ENCODE measurements at places on chromosomes 1 and 21.

DNA sequence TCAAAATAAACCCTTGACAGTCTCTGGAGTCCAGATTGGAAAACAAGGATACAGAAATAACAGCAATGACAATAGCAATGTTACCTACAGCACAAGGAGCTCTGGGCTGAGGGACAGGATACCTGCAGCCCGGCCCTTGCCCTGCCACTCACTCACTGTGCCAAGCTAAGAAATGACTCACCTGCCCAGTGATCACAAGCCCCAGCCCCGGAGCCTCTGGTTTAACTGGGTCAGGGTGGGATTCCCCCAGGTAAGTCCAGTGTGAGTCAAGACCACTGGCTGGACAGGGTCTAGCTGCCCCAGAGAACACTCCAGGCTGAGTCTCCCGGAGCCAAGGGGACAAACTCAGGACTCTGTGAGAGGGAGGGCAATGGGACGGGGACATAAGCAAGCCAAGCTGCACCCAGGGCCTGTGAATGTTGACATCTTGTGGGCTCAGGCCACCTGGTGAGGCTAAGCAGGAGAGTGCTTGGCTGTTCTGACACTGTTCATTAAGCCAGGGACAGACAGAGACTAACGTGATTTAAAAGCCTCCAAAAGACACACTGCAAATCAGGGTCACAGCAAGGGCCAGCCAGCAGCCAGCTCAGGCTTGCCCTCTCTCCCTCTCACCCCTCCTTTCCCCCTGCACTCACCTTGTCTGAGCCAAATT, 64.1 kb downstream of the MIS18A start:
- DNase-seq, result no peak

DNA sequence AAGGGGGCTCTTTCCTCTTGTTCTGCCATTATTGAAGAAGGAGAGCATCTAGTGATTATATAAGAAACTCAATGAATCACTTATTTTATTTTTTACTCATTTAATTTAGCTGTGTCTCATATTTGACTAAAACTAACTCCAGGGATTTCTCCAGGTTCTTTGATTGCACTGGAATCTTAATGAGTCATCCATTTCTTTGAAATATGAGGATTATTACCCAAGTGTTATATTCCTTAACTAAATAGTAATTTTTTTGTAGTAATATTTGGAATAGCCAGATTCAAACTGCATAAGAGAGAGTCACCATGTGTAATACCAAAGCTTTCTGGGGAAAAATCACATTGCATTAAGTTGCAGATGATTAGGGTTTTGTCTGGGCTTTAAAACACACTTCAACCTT, 59.5 kb downstream of the NTMT2 start:
- DNase-seq, result no peak

DNA sequence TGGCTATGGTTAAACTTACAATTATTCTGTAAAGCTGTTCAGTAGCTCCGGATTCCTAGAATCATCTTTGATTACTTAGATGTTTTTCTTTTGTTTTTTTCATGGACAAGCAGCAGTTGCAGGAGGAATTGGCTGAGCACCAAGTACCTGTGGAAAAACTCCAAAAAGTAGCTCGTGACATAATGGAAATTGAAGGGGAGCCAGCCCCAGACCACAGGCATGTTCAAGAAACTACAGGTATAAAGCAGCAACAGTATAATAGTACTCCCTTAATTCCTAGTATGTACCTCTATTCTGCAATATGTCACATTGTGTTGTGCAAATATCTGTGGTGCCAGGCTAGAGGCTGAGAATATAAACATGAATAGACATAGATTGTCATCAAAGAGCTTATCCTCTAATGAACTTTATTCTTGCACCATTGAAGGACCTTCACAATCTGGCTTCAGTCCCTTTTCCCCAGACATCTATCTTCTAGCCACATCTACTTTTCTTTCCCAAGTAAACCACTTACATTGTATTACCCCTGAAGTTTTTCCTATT, 132.3 kb upstream of the BMP8A start:
- DNase-seq, result no peak

DNA sequence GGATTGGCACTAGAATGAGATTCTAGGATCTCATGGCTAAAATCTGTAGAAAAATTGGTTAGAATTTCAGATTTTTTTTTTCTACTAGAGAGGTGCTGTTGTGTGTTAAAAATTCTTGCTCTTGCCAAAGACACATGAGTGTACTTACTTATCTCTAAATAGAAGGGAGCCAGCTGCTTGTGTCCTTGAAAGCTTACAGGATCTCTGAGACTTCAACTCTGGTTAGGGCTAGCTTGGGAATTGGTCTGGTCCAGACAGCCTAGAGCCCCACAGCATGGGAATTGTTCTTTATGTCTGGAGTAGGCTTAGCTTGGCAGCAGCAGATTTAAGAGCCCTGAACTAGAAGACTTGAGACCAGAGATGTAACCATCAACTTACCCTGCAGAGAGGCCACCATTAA, 37.3 kb downstream of the MACO1 start:
- DNase-seq, result no peak

GRCh38 chr21:42289926-42290325, 25.3 kb downstream of the TFF3 start:
- DNase-seq, result no peak

DNA sequence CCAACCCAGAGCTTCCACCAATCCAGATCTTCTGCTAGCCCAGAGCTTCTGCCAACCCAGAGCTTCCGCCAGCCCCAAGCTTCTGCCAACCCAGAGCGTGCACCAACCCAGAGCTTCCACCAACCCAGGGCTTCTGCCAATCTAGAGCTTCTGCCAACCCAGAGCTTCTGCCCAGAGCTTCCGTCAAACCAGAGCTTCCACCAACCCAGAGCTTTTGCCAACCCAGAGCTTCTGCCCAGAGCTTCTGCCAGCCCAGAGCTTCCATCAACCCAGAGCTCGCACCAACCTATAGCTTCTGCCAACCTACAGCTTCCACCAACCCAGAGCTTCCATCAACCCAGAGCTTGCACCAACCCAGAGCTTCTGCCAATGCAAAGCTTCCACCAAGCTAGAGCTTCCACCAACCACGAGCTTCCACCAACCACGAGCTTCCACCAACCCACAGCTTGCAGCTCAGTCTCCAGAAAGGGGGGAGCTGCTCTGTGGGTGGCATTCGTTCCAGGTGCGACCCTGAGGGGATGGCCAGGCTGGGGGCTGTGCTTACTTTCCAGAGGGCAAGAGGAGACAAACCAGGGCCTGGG, 23.8 kb downstream of the CRYAA start:
- no peak for DNase-seq

GRCh38 chr21:46017148-46017547, 35.6 kb downstream of the COL6A1 start:
- DNase-seq, result no peak

DNA sequence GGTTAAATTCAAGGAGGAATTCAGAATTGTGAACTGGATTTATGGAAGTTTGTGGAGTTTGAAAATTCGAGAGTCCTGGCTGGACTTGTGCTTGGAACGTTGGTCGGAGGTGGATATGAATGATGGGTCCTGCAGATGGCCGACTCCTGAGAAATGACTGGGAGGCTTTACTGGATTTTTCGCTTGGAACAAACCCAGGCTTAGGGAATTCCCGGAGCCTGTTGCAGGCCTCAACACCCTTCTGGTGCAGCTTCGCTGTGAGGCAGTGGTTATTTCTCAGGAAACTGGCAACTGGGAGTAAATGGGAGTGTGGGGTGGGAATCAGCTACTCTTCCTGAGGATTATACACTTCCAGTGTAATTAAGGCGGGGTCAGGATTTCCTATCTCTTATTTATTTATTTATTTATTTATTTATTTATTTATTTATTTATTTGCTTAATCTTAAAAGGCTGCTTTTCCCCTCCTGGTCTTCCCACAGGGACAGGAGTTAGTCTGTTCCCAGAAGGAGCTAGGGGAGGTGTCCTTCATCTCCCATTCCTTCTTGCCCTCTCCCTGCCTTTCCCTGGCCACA, 21.1 kb downstream of the MAPKAPK2 start:
- no peak for DNase-seq

DNA sequence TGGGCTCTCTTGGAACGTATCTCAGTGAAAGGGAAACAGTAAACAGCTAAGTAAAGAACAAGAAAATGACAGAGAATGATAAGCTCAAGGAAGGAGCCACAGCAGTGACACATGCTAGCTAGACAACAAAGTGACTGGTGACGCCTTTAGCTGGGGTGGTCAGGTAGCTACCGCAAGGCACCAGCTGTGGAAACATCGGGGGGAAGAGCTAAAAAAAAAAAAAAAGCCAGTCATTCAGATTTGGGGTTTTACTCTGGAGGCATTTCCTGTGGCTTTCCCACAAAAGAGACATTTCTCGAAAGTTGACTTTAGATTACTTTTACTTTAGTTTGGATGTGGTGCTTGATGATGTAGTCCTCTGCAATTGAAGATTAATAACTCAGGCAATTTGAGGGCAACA, 2.1 kb downstream of the FHAD1 start:
- no peak for DNase-seq

DNA sequence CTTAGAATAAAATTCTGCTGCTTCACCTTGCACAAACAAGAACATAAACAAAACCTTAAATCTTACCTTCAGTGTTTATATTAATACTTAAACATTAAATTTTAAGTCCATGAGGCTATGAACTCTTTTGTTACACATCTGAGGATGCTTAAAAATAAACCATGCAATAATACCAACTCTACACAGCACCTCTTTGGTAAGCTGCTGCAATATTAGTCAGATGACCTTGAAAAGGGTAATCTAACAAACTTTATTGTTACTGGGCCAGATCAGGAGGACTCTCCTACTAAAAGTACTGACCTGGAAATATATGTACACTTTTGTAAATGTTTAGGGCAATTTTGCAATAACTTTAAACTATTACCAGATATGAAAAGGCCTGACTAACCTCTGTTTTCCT, 763 bp downstream of the SIKE1 start:
- no peak for DNase-seq

DNA sequence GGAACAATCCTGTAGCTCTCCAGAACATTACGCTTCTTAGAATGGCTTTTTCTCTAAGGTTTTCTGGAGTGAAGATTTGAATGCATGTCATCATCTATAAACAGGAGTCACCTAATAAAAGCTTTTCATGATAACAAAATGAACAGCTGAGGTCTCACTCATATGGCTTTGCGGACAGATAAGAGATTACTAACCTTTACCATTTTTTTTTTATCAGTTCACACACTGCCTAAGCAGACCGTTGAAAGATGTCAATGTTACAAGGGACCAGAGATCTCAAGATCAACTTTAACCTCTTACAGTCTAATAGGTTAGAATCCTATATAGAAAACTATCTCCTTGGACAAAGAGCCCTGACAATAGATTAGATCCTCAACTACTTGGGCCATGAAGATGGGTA, 41.4 kb downstream of the SCMH1 start:
- no peak for DNase-seq

DNA sequence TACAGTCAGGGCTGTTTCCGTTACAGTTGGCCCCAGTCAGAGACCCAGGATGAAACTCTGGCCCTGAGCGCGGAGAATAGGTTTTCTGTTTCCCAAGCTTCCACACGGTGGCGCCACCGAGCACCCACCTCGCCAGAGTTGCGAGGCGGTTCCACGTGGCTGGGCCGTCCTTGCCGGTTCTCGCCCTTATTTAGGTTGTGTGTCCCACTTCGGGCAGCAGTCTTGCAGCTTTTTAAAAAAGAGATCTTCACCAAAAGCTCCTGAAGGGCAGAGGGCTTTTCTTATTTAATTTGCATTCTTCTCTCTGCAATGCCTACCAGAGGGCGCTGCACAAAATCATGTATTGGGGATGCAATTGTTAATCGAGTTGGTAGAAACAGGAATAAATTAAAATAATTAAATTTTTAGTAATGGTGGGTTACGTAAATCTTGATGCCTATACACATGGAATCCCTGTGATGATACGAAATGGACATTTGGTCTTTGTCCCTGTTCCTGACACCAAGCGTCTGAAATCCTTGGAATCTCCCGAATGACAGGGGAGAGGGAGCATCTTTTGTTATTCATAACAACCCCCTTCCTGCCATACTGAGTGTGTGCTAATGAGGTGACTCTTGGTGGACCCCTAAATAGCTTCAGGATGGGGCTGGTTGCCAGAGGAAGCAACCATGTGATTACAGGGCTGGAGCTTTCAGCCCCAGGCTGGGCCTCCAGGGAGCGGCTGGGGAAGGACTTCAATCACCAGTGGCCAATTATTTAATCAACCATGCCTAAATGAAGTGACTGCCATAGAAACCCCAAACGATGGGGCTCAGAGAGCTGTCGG, 5.6 kb upstream of the S100A7 start:
- DNase-seq, result no peak

DNA sequence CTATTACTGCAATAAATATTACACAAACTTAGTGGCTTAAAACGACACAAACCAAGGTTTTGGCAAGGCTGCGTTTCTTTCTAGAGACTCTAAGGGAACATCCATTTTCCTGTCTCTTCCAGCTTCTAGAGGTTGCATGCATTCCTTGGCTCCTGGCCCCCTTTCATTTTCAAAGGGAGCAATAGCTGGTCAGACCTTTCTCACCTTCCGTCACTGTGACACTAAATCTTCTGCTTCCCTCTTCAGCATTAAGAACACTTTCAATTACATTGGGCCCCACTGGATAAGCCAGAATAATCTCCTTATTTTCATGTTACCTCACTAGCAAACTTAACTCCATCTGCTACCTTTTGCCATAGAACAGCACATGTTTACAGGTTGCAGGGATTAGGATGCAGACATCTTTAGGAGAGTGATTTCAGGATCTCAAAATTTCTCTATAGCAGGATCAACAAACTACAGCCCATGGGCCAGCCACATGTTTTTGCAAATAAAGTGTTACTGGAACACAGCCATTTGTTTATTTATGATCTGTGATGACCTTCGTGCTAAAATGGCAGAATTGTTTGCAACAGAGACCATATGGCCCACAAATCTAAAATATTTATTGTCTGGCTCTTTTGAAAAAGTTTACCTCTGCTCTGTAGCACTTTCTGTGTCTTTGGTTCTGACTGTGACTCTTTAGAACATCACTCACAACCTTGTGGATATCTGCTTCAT, 221.5 kb upstream of the SGIP1 start:
- DNase-seq, result no peak

DNA sequence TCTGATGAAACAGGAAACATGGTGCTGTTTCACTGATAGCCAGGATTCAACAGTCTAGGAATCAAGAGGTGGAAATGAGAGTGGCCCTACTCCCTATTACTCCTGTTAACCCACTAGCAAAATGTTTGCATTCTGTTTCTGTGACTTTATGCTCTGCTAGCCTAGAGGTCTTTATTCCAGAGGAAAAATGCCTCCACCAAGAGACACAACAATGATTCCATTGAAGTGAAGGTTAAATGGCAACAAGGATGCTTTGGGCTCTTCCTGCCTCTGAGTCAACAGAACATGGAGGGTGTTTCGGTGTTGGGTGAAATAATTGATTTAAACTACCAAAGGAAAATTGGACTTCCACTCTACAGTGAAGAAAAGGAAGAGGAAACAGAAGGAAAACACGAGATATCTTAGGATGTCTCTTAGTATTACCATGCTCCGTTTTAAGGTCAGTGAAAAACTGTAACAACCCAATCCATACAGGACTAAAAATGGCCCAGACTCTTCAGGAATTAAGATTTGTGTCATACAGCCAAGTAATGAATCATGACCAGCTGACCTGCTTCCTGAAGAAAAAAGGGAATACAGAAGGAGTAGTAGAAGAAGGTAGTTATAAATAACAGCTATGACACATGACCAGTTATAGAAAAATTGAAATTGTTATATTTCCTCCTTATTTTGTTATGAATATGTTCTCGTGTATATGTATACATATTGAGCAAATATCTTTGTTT, 1237.8 kb downstream of the NCAM2 start:
- DNase-seq, result no peak

- DNase-seq, result no peak
These were observed 8.2 kb upstream of the MAPKAPK2 start for GRCh38 chr1:206676499-206676898.

GRCh38 chr1:197808880-197809279, 33.6 kb upstream of the DENND1B start:
- DNase-seq, result no peak
